ENCODE measurements at places on chromosomes 4 and X. TPM values are rescaled to one million over a fixed set of nuclear protein-coding genes. Genes with fewer than 3 reads are reported as not detected.

DNA sequence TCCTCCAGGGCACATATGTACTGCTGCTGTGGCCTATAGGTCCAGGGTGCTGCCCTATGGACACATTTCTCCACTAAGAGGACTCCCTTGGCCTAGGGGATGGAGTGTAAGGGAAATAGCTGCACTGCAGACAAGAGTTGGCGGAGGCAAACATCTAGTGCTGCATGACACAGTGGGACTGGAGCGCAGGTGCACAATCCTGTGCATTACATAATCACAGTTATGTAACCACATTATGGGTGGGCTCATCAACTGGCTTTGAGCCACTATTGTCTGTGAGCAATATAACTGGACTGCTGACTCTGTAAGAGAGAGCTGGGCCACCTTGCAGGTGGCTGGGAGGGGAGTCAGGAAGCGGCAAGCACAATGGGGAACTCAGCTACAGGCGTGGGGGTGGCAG lies 3.2 kb upstream of the TIGD2 start:
- no peak for DNase-seq

DNA sequence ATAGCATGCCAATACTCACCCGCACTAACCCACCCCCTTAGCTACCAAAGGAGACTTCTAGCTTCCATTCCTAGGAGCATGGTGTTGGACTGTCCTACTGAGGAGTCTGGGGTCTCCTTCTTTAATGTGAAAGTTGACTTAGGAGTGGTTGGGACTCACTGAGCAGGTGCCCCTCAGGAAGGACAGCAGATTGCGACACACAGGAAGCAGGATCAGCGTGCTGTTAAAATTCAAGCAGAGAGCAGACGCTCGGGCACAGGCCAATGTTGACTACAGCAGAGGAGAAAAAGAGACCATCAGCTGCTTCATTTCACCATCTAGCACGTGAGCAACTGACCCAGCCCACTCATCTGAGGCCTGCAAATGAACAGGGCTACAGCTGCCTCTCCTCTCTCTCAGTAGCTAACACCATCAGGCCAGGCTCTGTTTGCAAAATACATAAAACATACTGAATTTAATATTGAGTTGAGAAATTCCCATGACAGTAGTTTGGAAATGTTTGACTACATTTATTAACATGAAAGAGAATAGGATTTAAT lies 10.8 kb downstream of the NOX1 start:
- DNase-seq = no peak

DNA sequence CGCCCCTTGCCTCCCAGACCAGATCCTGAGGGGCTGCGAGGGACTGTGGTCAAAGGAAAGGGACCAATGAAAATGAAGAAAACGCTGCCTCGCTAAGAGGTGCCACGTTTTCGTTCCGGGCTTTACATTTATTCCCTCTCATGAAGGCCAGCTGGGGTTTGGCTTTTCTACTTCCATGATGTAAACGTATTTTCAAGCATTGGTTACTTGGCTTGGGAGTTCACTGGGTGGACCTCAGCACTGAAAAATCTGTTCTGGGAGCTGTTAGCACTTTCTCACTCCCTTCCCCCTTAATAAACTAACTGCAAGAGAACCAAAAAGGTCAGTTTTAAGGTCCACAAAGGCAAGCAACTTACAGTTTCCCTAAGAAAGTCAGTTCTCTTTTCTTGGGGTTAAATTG lies 40.6 kb upstream of the ADGRG2 start:
- no peak for DNase-seq

- no peak for DNase-seq
These were observed 12.4 kb upstream of the NKX1-1 start for GRCh38 chr4:1418494-1419285.

GRCh38 chr4:159926871-159927270 lies 824.0 kb downstream of the RAPGEF2 start:
- DNase-seq = no peak

GRCh38 chr4:45580334-45580733 lies 543.5 kb downstream of the GABRG1 start:
- no peak for DNase-seq

DNA sequence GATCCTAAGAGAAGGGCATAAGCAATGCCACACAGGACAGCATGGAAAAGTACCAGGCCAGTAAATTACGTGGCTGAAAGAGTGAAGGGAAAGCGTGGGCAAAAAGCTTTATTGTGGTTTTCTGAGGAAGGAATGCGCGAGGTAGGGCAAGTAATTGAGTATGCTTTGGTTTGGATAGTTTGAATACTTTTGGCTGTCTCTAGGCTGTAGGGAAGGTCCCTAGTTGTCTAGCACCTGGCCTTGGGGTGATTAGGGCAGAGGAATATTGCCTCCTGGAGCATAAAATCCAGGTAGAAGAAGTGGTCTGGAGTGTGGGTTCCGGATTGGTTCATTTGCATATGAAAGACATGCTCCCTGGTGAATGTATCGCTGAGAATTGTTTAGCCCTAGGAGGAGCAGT lies 46.4 kb upstream of the NALF2 start:
- no peak for DNase-seq

DNA sequence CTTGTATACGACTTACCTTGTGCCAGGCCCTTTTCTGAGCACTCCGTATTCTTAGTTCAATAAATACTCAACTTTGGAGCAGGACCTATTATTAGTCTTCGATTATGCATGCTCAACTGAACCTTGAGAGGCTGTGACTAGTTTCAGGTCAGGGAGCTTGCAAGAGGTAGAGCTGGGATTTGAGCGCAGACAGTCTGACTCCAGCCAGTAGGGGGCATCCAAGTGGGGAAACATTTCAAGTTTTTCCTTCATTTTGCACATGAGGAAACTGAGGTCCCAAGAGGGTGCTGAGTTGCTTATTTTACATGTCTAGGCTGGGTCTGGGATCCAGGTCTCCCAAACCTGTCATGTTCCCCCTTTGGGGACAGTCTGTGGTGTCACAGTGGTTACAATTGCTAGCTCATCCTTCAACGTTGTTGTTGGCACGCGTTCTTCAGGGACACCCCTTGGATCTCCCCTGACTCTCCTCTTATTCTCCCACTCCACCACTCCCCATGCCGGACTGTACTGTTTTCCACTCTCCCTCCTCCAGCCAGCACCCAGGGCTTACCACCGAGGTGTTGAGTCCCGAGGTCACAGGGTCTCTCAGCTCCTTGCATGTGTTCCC lies 6.7 kb upstream of the PRICKLE3 start:
- no peak for DNase-seq

- no peak for DNase-seq
These were observed 209.8 kb upstream of the MAGEB18 start for GRCh38 chrX:25928316-25928715.

- DNase-seq = no peak
These were observed 9.7 kb downstream of the CXorf38 start for GRCh38 chrX:40637687-40638086.

GRCh38 chr4:17781300-17782287 lies at the start of gene FAM184B:
Gene FAM184B (minus strand): TSS chr4:17781621. CDS start chr4:17781299, 322 bp downstream.
- DNase-seq = no peak

- no peak for DNase-seq
These were observed 272.7 kb upstream of the TAPT1 start for GRCh38 chr4:16498978-16499377.

GRCh38 chr4:141642711-141643110 lies 6.3 kb downstream of the IL15 start:
- no peak for DNase-seq

- DNase-seq = no peak
These were observed 50.7 kb downstream of the SCD5 start for GRCh38 chr4:82747686-82748575.

DNA sequence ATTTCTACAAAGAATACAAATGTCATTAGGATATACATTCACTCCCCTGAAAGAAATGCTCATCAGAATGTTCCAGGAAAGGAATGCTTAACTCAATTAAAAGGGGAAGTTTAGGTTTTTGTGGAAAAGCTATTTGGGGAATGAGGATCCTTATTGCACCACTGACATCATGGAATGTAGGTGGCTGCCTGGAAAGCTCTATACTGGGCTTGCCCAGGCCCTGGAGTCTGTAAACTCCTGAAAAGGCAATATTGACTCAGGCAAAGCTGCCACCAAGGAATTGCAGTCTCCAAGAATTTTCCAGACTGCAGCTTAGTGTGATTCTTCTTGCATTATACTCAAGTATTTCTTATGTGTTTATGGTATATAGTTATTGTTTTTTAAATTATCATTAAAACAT lies 15.7 kb downstream of the DAPP1 start:
- DNase-seq = no peak

DNA sequence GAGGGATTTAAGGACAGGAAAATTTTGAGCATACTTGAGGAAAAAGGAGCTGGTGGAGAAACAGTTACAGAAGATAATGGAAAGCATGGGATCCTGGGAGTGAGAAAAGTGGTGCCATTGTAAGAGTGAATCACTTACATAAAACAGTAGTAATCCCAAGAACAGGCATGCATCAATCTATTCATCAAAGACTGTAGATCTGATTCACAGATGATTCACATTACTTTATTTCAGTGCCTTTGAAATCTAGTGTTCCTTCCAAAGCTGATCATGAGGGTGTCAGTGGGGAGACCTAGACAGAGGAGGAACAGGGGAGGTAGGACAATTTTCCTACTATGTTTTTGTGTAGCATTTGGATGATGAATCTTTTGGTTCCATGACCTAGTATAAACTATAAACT lies 102.7 kb downstream of the TAB3 start:
- DNase-seq = no peak

DNA sequence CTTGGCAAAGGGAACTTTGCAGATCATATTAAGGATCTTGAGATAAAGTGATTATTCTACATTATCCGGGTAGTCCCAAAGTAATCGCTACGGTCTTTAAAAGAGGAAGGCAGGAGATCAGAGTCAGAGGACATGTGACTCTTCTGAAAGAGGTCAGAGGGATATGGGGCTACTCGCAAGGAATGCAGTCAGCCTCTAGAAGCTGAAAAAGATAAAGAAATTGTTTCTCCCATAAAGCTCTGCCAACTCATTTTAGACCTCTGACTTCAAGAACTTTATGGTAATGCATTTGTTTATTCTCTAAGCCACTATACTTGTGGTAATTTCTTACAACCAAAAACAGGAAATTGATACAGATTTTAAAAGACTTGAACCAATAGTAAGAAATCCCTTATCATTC lies 48.6 kb downstream of the NPY5R start:
- DNase-seq = no peak

- no peak for DNase-seq
These were observed 31.6 kb downstream of the CYTL1 start for GRCh38 chr4:4987656-4988055.

DNA sequence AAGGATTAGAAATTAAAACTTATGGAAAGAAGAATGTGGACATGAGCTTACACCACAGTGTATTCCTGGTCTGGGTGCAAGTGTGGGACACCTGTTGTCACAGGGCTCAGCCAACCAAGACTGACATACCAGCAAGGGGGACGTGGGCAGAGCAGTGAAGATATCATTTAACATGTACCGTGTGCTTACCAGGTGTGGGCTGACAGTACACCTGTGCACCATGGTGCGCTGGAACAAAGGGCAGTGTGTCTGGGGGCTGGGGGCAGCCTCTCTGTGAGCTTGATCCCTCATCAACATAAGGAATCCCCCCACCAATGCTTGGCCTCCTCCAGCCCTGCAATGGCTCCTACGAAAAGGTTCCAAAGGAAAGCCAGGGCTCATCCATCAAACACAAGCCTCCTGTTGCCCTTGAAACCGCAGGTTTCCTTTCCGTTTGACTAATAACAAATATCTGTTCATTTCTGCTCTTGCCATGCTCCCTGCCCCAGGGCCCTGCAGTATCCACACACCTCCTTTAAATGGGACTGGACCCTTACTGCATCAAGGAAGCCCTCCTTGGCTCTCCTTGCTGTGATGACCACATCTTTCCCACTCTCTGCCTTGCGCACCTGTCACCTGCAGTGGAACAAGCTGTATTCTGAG lies 16.7 kb downstream of the EVC2 start:
- DNase-seq = no peak

GRCh38 chrX:120522820-120523219 lies 37.9 kb downstream of the CUL4B start:
- no peak for DNase-seq

- no peak for DNase-seq
These were observed 57.1 kb downstream of the MAP7D2 start for GRCh38 chrX:20059467-20060128.

DNA sequence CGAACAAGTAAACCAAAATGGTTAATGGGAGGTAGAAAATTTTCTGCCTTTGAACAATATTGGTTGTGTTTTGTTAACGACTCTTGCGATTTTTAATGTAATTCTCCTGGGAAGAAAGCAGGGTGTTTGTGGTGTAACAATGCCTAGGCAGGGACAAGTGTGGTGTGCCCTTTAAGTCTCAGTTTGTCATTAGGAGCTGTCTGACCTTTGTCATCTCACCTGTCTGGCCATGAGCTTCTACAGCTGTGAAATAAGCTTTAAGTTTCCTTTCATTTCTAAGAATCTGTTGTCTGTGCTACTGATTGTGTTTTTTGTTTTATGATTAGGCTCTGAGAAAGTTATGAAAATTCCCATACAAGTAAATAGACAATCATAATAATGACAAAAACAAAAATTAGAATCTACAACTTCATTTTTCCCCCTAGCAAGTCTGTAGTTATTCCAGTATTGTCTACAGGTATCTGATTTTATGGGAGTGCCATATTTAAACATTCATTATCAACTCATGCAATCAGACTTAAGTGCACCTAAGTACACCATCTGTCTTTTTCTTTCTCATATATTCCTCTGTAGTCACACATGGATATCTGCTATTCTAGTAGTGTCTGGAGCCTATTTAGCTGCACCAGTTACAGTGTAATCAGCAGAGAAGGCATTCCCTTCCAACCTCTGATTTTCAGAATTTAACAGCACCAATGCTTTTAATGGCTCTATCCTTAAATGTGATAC lies 203.5 kb downstream of the PPARGC1A start:
- DNase-seq = no peak

GRCh38 chr4:38166082-38166481 lies 205.9 kb downstream of the PTTG2 start:
- DNase-seq = no peak

GRCh38 chr4:38292529-38292928 lies 332.3 kb downstream of the PTTG2 start:
- no peak for DNase-seq

DNA sequence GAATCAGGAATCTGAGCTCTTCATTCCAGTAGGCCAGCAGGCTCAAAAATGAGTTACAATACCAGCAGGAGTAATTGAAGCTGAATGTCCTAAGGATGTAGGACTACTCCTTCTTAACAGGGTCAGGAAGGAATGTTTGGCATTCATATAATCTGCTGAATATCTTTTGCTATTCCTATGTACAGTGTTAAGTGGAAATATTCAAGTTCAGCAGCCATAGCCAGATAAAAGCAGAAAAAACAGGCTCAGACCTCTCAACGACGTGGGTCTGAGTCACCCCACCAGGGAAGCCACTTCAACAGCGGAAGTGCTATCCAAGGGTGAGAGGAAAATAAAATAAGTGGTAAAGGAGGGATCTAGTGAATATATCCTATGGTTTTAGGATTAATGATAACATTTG lies 577.0 kb downstream of the SPOCK3 start:
- DNase-seq = no peak

GRCh38 chr4:121485190-121485804 lies 104.5 kb upstream of the QRFPR start:
- DNase-seq = no peak

Gene RBM46
- total RNA-seq = 0.04 TPM

Gene GNPDA2
- 21.3 TPM for total RNA-seq

Gene TRPC3
- not detected for total RNA-seq

Gene GPRASP1
- 1.5 TPM for total RNA-seq

Gene TMPRSS11F
- not detected for total RNA-seq

Gene SPARCL1
- total RNA-seq = 0.89 TPM

Gene CYTL1
- total RNA-seq = 8.2 TPM

Gene PABPC1L2A
- total RNA-seq = not detected

Gene PSAPL1
- total RNA-seq = not detected

Gene SLC9B1
- 0.21 TPM for total RNA-seq

Gene SHOX
- not detected for total RNA-seq

Gene CPLX1
- not detected for total RNA-seq

Gene GPR50
- not detected for total RNA-seq

Gene ADGRG2
- total RNA-seq = 0.88 TPM
